ENCODE measurements at places on chromosomes 6 and 20.

DNA sequence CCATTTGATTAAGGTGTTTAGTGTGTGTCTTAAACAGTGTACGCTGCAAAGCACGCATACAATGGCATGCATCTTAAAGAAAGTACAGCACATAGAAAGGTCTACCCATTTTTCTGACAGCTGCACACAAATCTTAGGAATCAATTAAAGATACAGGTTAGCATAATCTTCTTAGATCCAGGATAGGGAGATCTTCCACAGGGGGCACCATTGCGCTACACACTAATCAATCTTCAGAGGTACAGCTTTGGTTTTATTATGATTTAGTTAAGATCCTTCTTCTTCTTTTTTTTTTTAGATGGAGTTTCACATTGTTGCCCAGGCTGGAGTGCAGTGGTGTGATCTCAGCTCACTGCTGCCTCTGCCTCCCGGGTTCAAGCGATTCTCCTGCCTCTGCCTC lies 63.7 kb upstream of the BEND3 start:
- DNase-seq = peak; percentile 9

DNA sequence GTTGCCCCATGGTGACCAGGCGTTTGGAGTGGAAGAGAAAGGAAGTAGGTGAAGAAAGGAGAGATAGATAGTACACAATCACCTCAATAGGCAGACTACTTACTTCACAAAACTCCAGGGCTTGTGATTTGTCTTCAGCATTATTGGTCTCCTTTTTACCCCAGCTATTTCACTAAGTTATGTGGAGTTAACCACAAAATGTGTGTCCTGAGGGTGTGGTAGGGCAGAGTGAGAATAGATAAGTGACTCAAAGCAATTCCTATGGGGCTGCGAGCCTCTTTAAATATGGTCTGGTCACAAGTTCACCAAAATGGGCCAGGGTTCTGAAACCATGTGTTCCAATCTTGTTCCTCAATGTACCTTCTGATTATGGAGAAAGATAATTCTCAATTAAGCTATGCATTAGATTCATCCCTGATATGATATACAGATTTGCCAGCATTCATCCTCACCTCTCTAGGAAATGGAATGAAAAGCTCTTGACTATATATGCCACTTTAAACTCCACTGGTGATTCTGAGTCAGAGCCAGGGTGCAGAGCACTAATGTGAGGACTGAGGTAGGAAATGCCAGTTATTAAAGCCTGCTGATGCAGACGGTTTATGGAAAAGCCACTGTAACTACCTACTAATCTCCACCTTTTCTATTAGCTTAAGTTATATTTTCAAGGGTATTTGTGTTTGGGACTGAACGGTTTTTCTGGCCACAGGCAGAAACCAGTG lies 310.6 kb upstream of the MANEA start:
- no peak for DNase-seq

- DNase-seq = no peak
Observed at GRCh38 chr6:64838726-64839125, 868.3 kb downstream of the EYS start.

GRCh38 chr6:90086517-90086916 lies 192.2 kb downstream of the GJA10 start:
- DNase-seq = no peak

GRCh38 chr6:119241111-119241465 lies 108.5 kb downstream of the MAN1A1 start:
- DNase-seq = no peak

- DNase-seq = no peak
Observed at GRCh38 chr20:417801-418342, 9.8 kb downstream of the RBCK1 start.

DNA sequence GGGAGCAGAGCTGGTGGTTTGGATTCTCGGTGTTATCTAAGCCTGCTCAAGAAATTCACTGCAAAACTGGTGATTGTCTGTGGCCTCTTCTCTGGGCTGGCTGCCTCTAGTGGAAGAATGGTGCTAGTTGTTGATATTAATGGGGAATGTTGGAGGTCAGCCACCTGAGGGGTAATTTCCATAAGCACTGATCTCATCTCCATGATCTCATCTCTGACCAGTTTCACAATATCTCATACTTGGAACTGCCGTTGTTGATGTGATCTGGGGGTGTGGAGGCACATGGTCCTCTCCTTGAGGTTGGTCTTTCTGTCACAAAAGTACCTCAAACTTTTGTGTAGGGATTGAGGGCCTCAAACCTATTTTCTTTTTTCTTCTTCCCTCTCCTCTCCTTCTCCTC lies 102.6 kb downstream of the CD109 start:
- DNase-seq = no peak

- DNase-seq = no peak
Observed at GRCh38 chr6:148565321-148565926, 181.4 kb upstream of the UST start.

DNA sequence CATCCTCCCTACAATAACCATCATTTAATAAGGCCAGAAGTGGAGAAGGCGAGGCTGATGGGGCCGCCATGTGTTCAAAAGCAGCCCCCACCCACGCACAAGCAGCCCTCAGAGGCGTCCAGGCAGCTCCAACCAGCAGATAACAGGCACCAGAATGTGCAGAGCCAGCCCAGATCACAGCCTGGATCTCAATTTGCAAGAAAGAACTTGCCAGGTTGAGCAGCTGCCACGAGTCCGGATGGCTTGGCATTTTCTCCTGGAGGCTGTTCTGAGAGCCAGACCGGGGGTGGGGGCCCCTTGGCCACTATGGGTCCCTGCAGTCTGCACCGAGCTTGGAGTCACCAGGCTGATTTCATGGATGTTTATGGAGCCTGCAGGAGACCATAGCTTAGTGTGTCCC lies 338.1 kb downstream of the PREX1 start:
- no peak for DNase-seq

DNA sequence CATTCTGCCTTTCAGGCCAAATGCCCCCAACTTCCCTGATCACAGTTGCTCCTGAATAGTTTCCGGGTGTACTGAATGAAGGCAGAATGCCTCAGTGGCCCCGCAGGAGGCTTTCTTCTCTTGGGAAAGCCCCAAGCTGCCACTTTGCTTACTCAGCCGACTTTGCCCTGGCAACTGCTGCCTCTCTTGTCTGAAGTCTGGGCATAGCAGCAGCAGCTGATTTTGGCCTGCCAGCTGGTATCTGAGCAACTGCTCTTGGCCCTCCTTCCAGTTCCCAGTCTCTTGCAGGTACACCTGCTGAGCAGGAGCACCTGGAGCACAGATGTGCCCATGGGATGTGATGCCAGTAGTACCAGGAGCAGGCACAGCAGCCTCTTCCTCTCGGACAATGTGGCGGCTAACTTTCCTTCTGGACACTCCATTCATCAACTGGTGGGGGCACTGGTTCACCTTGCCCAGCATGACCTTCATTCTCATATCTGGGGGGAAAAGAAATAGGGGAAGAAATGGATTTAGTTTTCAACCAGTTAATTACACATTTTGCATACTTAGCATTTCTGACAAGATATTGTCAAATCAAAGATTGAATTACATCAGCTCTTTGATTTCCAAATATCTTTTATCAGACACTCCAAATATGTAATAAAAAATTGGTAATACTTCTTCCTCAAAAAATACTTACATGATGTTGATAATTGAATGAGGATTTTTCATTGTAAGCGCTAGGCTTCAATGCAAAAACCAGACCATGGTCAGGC lies 468.2 kb downstream of the PKHD1 start:
- no peak for DNase-seq

DNA sequence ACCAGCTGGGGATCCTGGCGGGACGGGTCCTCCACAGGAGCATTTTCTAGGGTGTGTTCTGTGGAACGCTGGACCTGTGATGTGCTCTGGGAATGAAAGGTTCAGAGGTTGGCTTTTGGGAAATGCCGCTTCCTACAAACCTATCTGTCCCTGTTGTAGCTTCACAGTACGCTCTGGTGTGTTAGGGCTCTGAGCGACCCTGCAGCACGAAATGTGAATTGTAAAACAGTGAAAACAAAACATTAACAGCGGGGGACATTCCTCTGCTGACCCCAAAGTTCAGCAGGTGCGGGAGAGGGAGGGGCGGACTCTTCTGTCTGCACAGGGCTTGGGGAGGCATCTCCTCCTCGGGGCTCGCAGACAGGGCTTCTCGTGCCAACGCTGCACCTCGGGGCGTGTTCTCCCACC lies 155.9 kb downstream of the NRN1 start:
- no peak for DNase-seq

DNA sequence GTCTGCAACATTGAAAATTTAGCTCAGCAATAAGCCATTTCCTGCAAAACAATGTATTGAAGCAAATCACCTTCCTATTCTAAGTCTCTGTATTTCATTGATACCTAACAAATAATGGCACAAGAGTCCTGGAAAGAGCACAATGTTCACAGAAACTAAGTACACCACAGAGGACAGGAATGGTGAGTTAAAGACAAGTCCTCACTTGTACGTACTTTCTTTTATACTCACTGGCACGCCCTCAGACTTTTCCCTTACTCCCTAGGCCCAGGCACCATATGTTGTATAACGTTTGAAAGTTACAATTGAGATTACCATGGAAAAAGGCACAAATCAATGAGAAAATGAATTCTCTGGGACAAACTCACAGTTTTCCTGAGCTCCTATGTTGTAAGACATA lies 683.0 kb upstream of the MANEA start:
- no peak for DNase-seq

DNA sequence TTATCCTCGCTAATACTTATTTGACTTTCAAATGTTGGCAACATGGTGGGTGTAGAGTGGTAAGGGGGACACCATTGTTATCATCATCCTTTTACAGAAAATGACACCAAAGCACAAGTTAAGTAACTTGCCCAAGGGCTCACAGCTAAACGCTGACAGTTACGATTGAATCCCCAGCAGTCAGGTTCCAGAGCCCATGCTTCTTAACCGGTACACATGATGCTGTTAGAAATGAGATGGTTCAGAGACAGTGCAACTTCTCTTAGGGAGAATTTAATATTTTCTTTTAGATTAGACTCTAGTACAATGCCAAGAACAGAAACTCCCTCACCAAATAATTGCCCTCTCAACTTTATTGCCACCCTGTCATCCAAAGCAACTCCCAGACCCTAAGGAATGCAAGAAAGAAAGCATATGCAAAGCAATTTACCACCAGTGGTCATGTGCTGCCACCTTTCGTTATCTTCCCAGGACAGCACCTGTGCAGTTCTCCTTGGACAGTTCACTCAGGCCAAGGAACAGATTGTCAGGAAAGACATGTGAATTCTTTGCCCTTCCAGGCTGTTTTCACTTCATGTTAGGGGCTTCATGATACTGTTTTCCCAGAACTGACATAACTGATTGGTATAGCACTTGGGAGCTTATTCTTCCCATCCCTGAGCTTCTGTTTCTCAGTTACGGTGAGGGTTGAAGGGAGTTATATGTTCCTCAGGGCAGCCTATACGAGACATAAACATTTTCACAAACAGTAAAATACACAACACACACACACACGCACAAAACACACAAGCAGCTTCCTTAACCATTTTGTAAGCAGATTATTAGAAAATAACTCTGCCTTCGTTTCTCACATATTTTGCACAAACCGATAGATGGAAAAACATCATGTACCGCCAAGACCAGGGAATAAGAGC lies 5.1 kb downstream of the HLA-DMA start:
- DNase-seq = no peak

GRCh38 chr20:17910828-17911294 lies 57.7 kb downstream of the SNX5 start:
- DNase-seq = no peak

Data from stimulated activated CD4-positive, alpha-beta T cell treated with anti-CD3 and anti-CD28 coated beads, Interleukin-2, amount 100 ng/mL, for 24 hours (primary cell).